Heart right ventricle (tissue), 16 donors: ENCODE measurements at places on chromosomes 3 and 15. TPM values are rescaled to one million over a fixed set of nuclear protein-coding genes. Genes with fewer than 3 reads are reported as not detected.

DNA sequence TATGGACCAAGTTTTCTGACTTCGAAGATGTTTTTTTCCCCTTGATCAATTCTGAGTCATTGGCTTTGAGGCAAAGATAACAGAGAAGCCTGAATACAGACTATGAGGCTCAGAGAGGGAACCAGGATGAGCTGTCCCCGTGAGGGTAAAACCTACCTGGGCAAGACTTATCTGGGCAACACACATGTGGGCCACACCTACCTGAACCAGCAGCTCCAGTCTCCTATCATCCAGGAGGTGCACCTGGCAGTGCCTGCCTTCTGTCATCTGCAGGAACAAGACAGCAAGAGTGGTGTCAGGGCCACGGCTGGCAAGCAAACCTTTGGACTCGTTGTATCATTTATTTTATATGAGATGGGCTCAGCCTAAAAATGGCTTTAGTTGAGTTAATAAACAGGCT, 72.6 kb downstream of the FRMD4B start:
- DNase-seq = no peak

DNA sequence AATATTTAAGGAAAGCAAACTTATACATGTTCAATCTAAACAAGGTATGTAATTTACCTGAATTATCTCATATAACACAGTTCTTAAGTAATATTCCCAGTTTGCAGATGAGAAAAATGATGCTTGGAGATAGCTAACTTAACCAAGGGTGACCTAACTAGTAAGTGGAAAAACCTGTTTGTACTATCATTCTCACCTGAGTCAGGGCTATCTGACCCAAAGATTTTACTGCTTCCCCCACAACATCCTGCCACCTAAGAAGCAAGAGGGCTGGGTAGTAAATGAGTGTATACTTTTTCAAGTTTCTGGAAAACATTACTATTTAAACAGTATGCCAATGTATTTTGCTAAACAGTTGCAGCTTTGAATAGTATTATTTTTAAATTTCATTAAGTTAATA, 10.6 kb downstream of the TP63 start:
- no peak for DNase-seq

The TUSC7 gene
- total RNA-seq = not detected

The GNAT1 gene
- total RNA-seq = not detected

DNA sequence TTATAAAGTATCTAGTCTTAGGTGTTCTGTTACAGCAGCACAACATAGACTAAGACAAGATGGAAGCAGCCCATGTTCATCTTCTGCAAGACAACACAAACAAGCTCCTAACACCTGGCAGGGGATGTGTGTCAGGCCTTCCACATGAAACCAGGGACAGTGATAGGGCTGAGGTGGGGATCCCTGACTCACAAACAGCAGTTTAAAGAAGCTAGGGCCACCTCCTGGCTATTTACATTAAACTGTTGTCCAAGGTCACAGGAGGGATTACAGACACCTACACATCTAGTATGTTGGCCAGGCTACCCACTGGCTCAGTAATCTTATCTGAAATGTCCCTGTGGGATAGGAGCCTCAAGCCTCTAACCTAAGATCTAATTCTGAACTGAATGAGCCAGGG, 211.3 kb downstream of the MINAR1 start:
- DNase-seq = no peak

DNA sequence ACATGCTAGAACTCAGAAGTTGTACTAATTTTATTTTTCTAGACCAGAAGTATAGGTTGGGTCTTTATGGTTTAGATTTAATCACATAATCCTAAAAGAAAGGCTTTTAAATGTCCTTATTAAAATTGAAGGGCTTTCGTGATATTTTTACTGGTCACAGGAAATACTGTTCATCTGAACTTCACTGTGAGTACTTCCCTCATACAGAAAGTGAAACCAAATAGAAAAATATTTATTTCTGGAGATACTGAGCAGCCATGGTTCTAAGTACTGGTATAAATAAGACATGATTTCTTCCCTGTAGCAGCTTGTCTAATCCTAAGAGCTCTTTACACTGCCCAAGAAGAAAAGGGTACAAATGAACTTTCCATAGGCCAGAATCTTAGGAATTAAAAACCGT, 2.0 kb downstream of the SNRK start:
- DNase-seq = no peak

DNA sequence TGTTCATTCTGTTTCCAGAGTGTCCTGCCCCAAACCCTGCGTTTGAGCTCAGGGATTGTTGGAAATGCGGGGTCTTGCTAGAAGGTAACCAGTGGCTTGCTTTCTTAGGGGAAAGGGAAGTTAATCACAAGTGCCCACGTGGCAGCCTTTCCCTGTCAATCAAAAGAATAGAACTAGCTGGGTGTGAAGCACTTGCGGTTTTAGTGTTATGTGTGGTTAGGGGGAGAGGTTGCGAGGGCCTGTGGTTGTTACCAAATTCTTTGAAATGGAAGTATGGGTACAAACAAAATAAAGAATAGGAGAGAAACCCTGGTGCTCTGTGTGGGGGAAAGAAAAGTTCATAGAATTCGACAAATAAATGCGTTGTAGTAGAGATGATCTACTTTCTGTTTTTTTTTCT, 67.6 kb downstream of the FNDC3B start:
- no peak for DNase-seq
